ENCODE measurements at places on chromosomes 12 and 14.

DNA sequence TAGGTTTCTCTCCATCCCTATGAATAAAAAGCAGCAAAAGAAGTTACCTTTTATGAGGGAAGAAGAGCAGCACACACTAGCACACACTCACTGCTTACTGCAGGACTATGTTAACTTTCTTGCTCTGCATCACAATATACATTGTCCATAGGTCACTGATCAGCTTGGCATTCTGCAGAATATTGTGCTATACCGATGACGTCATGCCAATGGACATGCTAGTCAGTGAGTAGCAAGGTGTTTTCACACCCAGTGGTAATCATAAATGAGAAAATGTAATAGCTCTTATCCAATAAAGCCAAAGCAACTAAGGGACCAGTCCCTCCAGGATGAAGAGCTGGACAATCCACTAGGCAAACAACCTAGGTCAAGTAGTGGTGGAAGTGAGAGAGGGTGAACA is 16.7 kb upstream of the ZDHHC17 start:
- no peak for DNase-seq

- no peak for DNase-seq
Measured at GRCh38 chr14:71444030-71444822, 488.0 kb upstream of the RGS6 start.

- DNase-seq: no peak
Measured at GRCh38 chr14:57029620-57030253, 219.5 kb upstream of the OTX2 start.

GRCh38 chr12:83700838-83701237 is 1014.1 kb downstream of the TMTC2 start:
- no peak for DNase-seq

DNA sequence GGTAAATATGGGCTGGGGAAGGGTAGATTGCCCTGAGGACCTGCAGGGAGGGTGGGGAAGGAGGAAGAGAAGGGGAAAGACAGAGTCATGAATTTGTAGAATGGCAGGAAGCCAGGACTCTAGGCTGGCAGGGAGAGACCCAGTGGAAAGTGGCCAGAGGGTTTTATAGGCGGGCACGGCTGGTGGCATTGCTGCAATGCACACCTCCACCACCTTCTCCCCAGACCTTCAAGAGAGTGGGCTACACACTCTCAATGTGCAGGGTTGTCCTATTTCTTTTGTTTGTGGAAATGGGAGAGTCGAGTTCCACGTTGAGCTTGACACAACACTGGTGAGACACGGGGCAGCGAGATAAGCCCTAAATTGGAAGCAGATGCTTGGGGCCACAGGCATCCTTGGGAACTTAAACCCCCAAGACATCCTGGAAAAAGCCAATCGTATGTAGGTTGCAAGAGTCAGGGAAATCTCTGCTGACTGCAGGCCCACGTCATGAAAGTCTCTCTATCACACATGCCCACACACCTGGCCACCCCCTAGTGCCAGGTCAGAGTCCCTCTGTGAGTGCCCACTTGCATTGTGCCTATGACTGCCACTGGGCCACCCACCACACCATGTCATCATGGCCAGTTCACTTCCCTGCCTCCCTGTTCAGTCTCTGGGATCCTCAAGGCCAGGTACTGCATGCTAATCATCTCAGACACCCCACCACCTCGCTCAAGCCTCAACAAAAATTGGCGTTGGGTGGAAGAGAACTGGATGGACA is 38.0 kb upstream of the BDKRB2 start:
- no peak for DNase-seq

GRCh38 chr14:100965296-100965695 is 61.8 kb upstream of the RTL1 start:
- DNase-seq: no peak

GRCh38 chr12:45235087-45236025 is 19.5 kb downstream of the ANO6 start:
- no peak for DNase-seq

DNA sequence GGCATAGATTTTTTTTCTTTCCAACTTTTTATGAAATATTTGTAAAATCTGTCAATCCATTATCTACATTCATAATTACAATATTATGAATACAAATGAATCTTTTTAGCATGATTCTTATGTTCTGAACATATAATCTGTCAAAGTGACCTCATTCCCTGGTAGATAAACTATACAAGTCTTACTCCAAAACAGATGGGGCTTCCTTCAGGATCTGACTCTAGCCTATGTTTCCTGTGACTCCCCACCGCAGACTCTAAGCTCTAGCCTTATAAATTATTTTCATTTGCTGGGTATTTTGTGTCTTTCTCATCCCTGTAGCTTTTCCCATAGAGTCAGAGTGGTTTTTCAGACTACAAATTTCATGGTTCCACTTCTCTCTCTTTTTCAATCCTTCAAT is 202.1 kb upstream of the KITLG start:
- DNase-seq: no peak

GRCh38 chr12:97306147-97306546 is 156.5 kb upstream of the RMST start:
- no peak for DNase-seq

- no peak for DNase-seq
Measured at GRCh38 chr14:43247877-43248276, 1259.2 kb downstream of the FSCB start.

- DNase-seq: no peak
Measured at GRCh38 chr14:100834082-100834793, 8.3 kb downstream of the MEG3 start.

DNA sequence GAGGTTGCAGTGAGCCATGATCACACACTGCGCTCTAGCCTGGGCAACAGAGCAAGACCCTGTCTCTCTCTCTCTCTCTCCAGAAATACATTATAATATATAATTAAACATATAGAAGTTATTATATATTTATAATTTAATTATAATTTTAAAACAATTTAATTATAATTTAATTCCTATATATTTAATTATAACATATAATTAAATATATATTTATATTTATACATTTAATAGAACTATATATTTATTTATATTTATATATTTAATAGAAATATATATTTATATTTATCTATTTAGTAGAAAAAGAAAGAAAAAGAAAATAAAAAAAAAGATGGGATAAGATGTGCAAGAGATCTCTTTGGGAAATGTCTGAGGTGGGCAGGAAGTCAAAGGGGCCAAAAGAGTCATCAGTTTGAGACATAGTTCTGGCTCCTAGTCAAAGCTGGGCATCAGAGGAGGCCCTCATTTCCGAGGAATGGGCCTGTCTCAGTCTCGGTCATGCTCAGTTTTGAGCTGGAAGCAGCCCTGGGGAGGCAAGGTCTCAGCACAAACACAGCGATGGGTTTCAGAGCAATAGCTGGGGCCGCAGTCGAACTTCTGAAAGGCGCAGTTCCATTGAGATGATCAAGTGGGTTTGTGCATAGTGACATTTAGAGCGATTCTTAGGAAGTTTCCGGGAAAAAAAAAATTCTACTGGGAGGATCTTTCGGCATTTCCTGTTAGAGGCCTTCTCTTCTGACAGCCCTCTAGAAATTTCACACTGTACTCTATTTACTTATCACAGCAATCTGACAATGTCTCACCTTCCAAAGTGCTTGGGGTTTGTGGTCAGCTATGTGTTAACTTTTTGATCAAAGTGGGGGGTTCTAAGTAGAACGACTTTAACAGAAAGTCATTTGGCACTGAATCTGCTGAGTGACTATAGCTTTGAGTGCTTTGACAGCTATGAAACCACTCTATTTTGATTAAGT is 58.7 kb upstream of the GZMB start:
- no peak for DNase-seq

DNA sequence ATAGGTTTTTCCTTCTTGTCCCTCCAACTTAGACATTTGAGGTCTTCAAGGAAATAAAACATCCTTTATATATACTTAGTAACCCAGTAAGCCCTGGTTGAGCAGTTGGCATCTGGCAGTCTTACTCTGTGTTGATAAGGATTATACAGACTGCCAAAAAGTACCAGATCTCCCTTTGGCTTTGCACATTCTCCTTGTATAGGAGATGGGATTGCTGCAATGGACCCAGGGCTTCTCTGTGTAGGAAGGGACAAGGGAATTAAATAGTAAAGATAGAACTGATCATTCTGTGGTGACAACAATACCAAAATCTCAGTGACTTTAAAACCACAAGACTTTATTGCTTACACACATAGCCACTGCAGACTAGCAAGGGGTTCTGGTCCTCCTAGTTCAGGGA is 180.1 kb upstream of the CCDC196 start:
- DNase-seq: no peak

DNA sequence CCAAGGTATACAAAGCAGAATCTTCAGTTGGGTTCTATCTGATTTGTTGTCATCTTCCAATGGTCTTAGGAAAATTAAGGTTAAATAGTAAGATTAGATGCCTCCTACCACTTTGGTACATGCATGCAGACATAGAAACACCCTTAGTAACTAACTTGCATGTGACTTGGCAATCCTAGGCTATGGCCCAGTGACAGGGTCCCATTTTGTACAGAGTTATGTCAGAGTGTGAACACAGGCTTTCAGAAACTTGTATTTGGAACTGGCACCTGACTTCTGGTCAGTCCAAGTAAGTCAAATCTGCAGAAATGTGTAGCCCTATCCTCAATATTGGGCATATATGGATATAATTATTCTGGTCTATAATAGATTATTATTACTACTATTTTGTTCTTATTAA is 53.1 kb downstream of the DAD1 start:
- no peak for DNase-seq

DNA sequence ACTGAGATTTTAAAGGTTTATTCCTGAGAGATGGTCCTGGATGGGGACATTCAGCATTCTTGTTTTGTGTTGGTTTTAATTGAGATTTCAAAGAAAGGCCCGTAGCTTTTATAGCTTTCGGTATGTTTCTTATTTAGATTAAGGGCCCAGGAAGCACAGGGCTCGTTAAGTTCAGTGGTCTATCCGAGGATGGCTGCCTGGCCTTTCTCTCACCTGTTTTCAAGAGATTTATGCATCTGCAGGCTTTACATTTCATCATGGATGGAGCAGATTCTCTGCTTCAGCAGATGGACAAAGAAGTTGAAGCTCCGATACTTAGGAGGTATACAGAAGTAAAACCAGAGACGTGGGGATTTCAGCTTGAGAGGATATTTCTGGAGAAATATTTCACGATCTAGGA is 16.0 kb downstream of the FZD10 start:
- no peak for DNase-seq

GRCh38 chr14:77638771-77639171 is 22.3 kb upstream of the SPTLC2 start:
- no peak for DNase-seq

GRCh38 chr14:73457041-73457923 is 1.1 kb downstream of the NUMB start:
- no peak for DNase-seq

- DNase-seq: no peak
Measured at GRCh38 chr14:65502676-65503124, 90.2 kb downstream of the FUT8 start.

GRCh38 chr14:28813810-28814209 is 47.2 kb downstream of the FOXG1 start:
- DNase-seq: no peak

DNA sequence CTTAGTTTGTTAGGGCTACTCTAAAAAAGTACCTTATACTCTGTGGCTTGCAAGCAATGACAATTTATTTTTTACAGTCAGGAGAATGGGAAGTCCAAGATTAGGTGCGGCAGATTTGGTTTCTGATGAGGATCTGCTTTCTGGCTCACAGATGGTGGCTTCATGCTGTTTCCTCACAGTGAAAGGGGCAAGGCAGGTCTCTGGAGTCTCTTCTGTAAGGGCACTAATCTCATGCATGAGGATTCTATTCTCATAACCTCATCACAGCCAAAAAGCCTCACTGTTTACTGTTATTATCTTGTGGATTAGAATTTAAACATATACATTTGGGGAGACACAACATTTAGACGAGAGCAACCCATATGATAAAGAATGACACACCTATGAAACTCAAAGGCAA is 1957.4 kb upstream of the SEL1L start:
- DNase-seq: no peak

- DNase-seq: no peak
Measured at GRCh38 chr14:63972323-63972932, 119.6 kb downstream of the SYNE2 start.

- DNase-seq: no peak
Measured at GRCh38 chr12:19288603-19289244, 150.6 kb upstream of the AEBP2 start.

DNA sequence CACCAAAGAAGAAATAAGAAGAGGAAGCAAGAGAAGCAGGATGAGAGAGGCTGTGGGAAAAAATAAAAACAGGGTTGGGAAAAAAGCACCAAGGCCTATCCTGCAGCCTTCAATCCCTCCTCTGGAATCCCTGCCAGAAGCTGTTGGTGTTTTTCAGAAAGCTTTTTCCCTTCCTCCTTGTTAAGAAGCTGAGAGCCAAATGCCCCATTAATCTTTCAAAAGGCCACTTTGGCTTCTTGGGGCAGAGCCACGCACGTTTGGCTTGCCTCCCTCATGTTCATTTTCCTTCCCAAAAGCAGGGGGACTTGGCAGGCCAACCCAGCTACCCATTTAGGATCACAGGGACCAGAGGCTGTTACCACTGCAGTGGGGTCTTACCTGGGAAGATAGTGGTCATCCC is 365.3 kb downstream of the NUAK1 start:
- DNase-seq: no peak

DNA sequence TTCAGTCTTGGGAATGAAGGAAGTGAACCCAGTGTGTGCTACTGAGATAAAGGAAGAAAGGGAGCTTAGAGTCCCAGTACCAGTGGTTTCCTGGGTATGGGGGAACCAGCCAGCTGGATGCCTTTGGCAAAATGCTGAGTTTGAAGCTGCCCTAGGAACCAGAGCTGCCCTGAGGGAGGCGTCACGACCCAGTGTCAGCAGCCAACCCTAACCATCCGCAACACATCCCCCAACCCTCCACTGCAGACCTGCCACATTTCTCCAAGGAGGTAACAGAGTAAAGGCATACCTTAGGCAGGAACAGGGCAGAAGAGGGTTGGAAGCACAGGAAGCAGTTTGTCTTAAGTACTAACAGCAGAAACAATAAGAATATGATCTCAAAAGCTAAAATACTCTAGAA is 28.6 kb downstream of the PRDM4 start:
- DNase-seq: no peak

- DNase-seq: no peak
Measured at GRCh38 chr12:25257590-25258324, 7.0 kb upstream of the KRAS start.

DNA sequence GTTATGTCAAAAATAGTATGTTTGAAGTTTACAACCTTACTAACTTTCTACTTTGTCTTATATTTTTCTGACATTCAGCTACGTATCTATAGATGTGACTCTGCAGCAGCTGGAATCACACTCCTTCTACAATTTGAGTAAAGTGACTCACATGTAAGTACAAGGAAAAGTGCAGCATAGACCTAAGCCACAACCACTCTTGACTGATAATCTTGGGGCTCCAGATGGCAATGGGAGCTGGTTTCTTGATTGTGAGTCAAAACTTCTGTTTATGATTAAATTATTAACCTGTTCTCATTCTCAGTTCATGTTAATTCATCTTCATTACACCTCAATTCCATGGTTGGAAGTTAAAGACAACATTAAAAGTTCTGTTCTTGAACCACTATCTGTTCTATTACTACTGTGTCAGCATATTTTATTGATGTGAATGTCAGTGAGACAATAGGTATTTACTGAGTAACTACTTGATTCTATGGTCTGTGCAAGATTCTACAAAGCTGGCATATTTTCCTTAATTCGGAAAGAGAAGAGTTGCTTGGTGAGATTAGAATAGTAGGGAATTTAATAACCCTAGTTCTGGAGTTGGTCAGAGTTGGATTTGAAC is 112.9 kb downstream of the TSHR start:
- no peak for DNase-seq

All from activated CD8-positive, alpha-beta memory T cell treated with anti-CD3 and anti-CD28 coated beads for 4 hours (primary cell).